ENCODE measurements at places on chromosomes 5 and 9. TPM values are rescaled to one million over a fixed set of nuclear protein-coding genes. Genes with fewer than 3 reads are reported as not detected.

DNA sequence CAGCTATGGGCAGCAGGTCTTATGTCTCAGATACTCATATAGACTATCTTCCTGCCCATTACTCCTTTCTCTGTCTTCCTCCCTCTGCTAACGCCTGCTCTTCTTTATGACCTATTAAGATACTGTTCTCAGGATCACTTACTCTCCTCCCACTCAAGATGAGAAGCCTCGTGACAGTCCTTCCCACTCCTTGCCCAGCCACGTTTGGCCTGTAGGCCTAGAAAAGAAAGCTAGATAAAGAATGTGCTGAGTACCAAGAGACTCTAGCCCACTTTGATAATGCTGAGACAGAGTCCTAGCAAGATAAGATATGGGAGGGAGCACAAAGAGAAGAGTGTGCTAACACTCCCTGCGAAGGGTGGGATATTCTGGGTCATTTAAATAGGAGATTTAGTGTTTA, 6.8 kb upstream of the DENND4C start:
- H3K27ac ChIP-seq: no peak overlapping the region
- no peak for DNase-seq
- H3K4me1 ChIP-seq: no peaks in the 10 kb centered on the region
- no peaks in the 10 kb centered on the region for H3K27me3 ChIP-seq
- H3K36me3 ChIP-seq: no peaks in the 10 kb centered on the region

- no peak for DNase-seq
- no peak overlapping the region for H3K4me3 ChIP-seq
- H3K27me3 ChIP-seq: no peaks in the 10 kb centered on the region
- no peaks in the 10 kb centered on the region for H3K36me3 ChIP-seq
These were observed 49.0 kb upstream of the ATG10 start for GRCh38 chr5:81922854-81923279.

DNA sequence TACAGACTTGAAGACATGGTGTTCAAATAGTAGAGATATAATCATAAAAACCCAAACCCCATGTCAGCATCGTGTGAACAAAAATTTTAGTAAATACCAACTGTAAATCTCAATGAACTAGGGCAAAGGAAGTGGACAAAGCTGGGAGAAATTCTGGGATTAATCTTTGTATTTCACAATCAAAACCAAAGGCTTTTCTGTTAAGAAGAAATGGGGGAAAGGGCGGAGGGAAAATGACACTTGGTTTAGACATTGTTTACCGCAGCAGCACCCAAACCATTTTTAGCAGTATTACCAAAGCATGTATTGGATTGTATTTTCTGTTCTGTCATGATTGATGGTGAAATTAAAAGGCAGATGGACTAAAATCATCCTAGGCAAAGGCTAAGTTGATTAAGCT, 134.2 kb upstream of the PRSS3 start:
- H3K4me1 ChIP-seq: no peaks in the 10 kb centered on the region
- no peaks in the 10 kb centered on the region for H3K27me3 ChIP-seq
- H3K4me3 ChIP-seq: no peak overlapping the region
- H3K27ac ChIP-seq: no peak overlapping the region
- no peaks in the 10 kb centered on the region for H3K36me3 ChIP-seq

DNA sequence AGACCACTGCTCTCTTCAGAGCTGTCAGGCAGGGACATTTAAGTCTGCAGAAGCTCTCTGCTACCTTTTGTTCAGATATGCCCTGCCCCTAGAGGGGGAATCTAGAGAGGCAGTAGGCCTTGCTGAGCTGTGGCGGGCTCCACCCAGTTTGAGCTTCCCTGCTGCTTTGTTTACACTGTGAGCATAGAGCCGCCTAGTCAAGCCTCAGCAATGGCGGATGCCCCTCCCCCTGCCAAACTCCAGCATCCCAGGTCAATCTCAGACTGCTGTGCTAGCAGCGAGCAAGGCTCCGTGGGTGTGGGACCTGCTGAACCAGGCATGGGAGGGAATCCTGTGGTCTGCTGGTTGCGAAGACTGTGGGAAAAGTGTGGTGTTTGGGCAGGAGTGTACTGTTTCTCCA, 59.9 kb downstream of the CAVIN4 start:
- no peak overlapping the region for H3K4me3 ChIP-seq
- no peak overlapping the region for H3K27ac ChIP-seq
- no peaks in the 10 kb centered on the region for H3K27me3 ChIP-seq
- H3K4me1 ChIP-seq: no peaks in the 10 kb centered on the region

GRCh38 chr5:151926188-151926587, 1.5 kb upstream of the GLRA1 start:
- no peak overlapping the region for H3K4me3 ChIP-seq
- H3K27me3 ChIP-seq: peaks cover 22% of the 10 kb centered on the region
- H3K4me1 ChIP-seq: no peaks in the 10 kb centered on the region

The IGIP gene
- 17.7 TPM for total RNA-seq

The DYNC2I2 gene
- total RNA-seq: 37.3 TPM

The SLC36A3 gene
- total RNA-seq: not detected

DNA sequence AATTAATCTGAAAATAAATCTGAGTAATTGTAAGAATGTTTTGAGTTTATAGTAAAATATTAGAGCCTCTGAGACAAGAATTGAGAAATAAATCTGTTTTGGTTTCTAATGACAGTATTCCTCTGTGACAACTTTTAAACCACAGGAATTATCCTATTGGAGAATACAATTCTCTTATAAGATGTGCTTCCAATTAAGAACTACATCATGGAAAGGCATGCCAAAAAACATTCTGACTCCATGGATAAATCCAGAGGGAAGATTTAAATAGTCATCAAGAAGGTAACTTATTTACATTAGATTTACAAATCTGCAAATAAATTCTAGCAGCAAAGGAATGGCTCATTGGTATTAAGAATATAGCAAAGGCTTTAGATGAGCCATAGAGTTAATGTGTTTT, 178.3 kb upstream of the ACOT12 start:
- H3K36me3 ChIP-seq: no peaks in the 10 kb centered on the region
- no peak overlapping the region for H3K27ac ChIP-seq
- DNase-seq: no peak
- H3K4me3 ChIP-seq: no peak overlapping the region
- H3K4me1 ChIP-seq: no peaks in the 10 kb centered on the region

GRCh38 chr9:93684806-93685543, 108.6 kb downstream of the PHF2 start:
- no peak overlapping the region for H3K4me3 ChIP-seq
- no peaks in the 10 kb centered on the region for H3K36me3 ChIP-seq
- H3K27ac ChIP-seq: no peak overlapping the region
- no peak for DNase-seq

GRCh38 chr5:155091063-155091648, 77.6 kb downstream of the KIF4B start:
- no peak overlapping the region for H3K4me3 ChIP-seq
- no peaks in the 10 kb centered on the region for H3K4me1 ChIP-seq
- no peak for DNase-seq
- H3K27ac ChIP-seq: no peak overlapping the region
- no peaks in the 10 kb centered on the region for H3K36me3 ChIP-seq

DNA sequence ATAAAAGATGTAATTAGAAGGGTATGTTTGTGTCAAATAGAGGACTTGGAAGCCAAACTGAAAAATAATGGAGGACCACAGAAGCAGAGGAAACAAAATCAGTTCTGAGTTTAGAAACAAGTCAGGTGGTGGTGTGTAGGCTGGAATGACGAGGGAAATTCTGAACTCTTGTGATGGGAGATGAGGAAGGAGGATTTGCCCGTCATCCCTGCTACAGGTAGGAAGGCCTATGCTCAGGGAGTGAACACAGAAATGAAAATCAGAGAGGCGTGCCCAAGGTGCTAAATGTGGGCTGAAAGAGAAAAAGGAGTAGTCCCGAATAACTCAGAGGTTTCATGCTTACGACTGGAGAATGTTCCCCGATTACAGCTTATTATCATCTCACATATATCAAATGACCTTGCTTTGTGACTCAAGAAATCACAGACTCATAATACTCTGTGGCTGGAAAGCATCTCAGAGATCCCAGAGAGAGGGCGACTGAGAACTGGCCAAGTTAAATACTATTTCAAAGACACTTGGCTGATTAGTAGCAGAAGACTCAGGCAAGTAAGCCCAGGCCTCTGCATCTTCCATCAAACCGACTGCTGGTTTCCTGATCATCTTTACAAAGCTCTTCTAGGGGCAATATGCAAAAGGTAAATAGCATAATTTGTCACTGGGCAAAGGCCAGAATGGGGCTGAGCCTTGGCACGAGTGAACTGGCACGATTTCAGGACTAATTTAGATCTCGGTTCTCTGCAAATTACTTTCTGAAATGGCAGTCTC, 126.0 kb downstream of the SUSD1 start:
- peaks cover 31% of the 10 kb centered on the region for H3K4me1 ChIP-seq
- H3K27ac ChIP-seq: no peak overlapping the region
- no peaks in the 10 kb centered on the region for H3K27me3 ChIP-seq
- no peaks in the 10 kb centered on the region for H3K36me3 ChIP-seq
- no peak overlapping the region for H3K4me3 ChIP-seq

DNA sequence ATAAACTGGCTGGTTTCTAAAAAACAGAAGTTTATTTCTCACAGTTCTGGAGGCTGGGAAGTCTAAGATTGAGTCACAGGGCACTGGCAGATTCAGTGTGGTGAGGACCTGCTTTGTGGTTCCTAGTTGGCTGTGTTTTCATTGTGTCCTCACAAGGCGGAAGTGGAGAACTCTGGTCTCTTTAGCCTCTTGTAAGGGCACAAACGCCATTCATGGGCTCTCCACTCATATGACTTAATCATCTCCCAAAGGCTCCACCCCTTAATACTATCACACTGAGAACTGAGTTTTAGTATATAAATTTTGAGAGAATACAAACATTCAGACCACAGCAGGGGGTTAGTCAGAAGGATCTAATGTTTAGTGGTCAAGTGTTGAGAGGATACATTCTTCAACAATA, 208.2 kb downstream of the SEC61B start:
- peaks cover 9% of the 10 kb centered on the region for H3K4me1 ChIP-seq
- no peaks in the 10 kb centered on the region for H3K36me3 ChIP-seq
- no peak overlapping the region for H3K27ac ChIP-seq
- DNase-seq: no peak
- no peak overlapping the region for H3K4me3 ChIP-seq
- no peaks in the 10 kb centered on the region for H3K27me3 ChIP-seq

GRCh38 chr5:76689321-76690036, 26.4 kb upstream of the F2R start:
- no peaks in the 10 kb centered on the region for H3K27me3 ChIP-seq
- H3K36me3 ChIP-seq: peaks cover 8% of the 10 kb centered on the region
- no peak overlapping the region for H3K4me3 ChIP-seq
- DNase-seq: no peak
- H3K27ac ChIP-seq: no peak overlapping the region

GRCh38 chr5:126460459-126460858, 37.2 kb downstream of the GRAMD2B start:
- no peaks in the 10 kb centered on the region for H3K4me1 ChIP-seq
- H3K36me3 ChIP-seq: peaks cover 3% of the 10 kb centered on the region
- H3K4me3 ChIP-seq: no peak overlapping the region
- no peak for DNase-seq

- no peaks in the 10 kb centered on the region for H3K36me3 ChIP-seq
- DNase-seq: no peak
- no peak overlapping the region for H3K4me3 ChIP-seq
These were observed 33.8 kb downstream of the CAPSL start for GRCh38 chr5:35904443-35905132.

GRCh38 chr5:52598968-52599367, 188.7 kb upstream of the ITGA1 start:
- no peak for DNase-seq
- no peaks in the 10 kb centered on the region for H3K36me3 ChIP-seq
- H3K4me3 ChIP-seq: no peak overlapping the region
- no peaks in the 10 kb centered on the region for H3K27me3 ChIP-seq
- H3K27ac ChIP-seq: no peak overlapping the region

- no peak for DNase-seq
- H3K27ac ChIP-seq: no peak overlapping the region
- no peaks in the 10 kb centered on the region for H3K36me3 ChIP-seq
- no peaks in the 10 kb centered on the region for H3K4me1 ChIP-seq
- H3K4me3 ChIP-seq: no peak overlapping the region
These were observed 272.7 kb upstream of the PANK3 start for GRCh38 chr5:168851902-168852321.

- H3K4me3 ChIP-seq: no peak overlapping the region
- H3K4me1 ChIP-seq: peaks cover 69% of the 10 kb centered on the region
- no peaks in the 10 kb centered on the region for H3K27me3 ChIP-seq
- no peaks in the 10 kb centered on the region for H3K36me3 ChIP-seq
- H3K27ac ChIP-seq: no peak overlapping the region
These were observed 100.6 kb downstream of the ARHGAP26 start for GRCh38 chr5:142870532-142871362.

DNA sequence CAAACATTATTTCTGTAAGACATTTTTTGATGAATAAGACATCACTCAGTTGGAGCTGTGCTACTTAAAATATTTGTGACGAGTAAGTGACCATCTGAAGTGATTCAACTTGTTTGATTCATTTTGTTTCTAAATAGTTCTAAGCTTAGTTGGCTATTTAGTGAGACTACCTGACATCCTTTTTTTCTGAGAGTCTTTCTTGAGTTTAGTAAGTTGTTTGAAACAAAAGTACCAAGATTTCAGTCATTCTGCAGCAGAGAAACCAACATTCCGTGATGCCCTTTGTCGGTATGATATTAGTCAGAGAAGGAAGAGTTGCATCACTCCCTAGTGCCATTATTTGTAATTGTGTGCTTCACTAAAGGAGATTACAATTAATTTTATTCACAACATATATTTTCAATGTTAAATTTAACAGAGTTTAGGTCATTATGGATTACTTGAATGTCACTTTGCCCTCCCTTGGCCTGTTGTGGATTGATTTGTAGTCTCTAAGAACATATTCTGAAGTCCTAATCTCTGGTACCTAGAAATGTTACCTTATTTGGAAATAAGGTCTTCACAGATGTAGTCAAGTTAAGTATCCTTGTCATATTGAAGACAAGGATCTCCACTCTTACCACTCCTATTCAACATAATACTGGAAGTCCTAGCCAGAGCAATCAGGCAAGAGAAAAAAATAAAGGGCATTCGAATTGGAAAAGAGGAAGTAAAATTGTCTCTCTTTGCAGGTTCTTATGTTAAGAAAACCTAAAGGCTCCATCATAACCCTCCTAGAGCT, 212.2 kb downstream of the PCSK1 start:
- H3K4me1 ChIP-seq: no peaks in the 10 kb centered on the region
- H3K4me3 ChIP-seq: no peak overlapping the region
- DNase-seq: no peak

DNA sequence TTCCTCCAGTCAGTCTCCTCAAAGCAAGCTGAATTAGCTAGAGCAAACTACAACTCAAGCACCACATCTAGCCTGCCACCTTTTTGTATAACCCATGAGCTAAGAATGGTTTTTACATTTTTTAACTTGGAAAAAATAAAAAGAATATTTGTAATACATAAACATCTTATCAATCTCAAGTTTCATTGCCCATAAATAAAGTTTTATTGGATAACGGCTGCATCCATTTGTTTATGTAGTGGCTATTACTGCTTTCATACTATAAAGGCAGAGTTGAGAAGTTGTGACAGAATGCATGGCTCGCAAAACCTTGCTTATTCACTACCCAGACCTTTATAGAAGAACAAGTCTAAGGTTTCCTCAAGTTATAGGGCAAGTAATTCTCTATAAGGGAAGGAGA, 95.7 kb downstream of the ELAVL2 start:
- H3K4me3 ChIP-seq: no peak overlapping the region
- no peaks in the 10 kb centered on the region for H3K27me3 ChIP-seq
- H3K27ac ChIP-seq: no peak overlapping the region
- no peaks in the 10 kb centered on the region for H3K36me3 ChIP-seq
- no peaks in the 10 kb centered on the region for H3K4me1 ChIP-seq
- DNase-seq: no peak

Measured in lower lobe of right lung (tissue), 2 donors.